ENCODE measurements at places on chromosomes 1 and 21.

GRCh38 chr1:228093050-228093906, 9.8 kb downstream of the C1orf35 start:
- DNase-seq = no peak

DNA sequence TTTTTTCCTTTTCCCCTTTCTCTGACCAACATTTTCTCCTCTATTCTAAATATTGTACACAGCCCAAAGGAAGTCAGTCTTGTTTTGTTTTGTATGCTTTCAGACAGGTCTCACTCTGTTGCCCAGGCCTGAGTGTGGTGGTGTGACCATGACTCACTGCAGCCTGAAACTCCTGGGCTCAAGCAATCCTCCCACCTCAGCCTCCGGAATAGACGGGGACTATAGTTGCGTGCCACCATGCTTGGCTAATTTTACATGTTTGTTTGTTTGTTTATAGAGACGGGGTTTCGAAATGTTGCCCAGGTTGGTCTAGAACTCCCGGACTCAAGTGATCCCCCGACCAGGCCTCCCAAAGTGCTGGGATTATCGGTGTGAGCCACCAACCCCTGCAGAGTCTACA, 72.8 kb downstream of the NRIP1 start:
- DNase-seq = no peak

GRCh38 chr1:38061883-38062328, 15.3 kb upstream of the POU3F1 start:
- DNase-seq = no peak

DNA sequence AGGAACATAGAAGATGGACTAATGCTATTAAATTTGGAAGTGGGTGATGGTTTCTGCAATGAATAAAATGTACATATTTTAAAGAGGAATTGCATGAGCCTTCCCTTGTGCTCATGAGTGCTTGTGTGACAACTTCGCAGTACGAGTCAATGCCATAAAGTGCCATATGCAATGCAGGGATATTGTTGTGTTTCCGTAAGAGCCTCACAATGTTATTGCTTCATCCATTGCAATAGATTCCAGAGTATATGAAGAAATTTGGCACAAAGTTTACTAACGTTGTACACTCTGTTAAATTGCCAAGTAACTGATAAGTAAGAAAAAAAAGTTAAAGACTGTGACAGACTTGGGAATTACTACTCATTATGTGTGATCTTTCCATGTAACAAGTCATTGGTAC, 22.3 kb downstream of the BTG3 start:
- no peak for DNase-seq

DNA sequence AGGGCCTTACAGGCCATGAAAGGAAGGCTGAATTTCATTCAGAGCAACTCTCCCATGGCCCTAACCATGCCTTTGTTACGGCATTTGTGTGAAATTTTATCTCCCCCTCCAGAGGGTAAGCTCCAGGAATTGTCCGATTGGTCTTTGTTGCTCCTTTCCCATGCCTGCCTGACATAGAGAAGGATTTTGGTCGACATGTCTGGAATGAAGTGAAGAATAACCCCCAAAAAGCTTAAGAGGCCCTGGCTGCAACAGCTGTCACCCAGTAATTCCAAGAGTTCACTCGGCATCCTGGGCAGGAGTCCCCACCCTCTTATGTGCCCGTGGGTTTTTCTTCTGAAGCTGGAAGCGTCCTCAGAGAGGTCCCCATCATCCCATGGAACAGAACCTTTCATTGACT, 20.6 kb downstream of the CDA start:
- no peak for DNase-seq

DNA sequence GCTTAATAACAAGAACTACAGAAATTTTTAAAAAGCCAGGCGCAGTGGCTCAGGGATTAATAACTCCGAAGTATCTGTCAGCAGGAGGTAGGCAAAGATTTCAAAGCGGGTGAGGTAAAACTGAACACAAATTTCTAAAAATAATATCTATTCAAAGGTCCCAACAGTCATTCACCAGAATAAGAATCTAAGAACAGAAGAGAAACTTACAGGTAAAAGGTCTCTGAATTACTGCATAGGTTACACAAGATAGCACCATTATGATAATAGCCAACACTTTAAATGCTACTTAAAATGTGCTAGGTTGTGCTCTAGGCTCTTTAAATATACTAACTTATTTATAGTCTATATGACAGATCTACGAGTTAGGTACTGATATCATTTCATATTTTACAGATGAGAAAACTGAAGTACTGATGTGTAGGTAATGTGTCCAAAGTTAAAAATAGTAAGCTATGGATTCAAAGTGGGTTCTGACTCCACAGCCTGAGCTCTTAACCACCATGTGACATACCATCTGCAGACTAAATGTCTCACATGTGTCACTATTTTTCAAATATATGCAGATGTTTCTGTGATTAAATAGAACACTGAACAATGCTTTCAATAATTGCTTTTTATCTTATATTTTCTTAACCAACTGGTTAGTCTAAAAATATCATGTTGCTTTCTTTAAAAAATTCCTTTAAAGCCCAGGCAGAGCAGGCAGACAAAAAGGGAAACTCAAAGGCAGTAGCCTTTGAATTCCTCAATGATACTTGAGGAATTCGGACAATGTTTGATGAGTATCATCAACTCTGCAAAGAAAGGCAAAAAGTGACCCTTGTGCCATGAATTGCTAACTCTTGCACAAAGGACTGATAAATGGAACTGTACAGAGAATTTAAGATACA, 80.5 kb upstream of the TTC39A start:
- DNase-seq = no peak

GRCh38 chr1:200242110-200243041, 167.5 kb downstream of the ZNF281 start:
- DNase-seq = no peak

GRCh38 chr1:2448098-2448445, 28.0 kb upstream of the PLCH2 start:
- DNase-seq = no peak

- DNase-seq = no peak
Measured at GRCh38 chr1:172588296-172589291, 55.6 kb downstream of the SUCO start.

GRCh38 chr1:14440731-14441130, 157.8 kb upstream of the KAZN start:
- no peak for DNase-seq

Measured in activated CD4-positive, alpha-beta T cell treated with anti-CD3 and anti-CD28 coated beads, Interleukin-2, amount 50 U/mL, for 1 hour (primary cell).